ENCODE measurements at places on chromosomes 11 and 22.

GRCh38 chr22:37023743-37024338 lies 4.3 kb downstream of the MPST start:
- no peak for DNase-seq

DNA sequence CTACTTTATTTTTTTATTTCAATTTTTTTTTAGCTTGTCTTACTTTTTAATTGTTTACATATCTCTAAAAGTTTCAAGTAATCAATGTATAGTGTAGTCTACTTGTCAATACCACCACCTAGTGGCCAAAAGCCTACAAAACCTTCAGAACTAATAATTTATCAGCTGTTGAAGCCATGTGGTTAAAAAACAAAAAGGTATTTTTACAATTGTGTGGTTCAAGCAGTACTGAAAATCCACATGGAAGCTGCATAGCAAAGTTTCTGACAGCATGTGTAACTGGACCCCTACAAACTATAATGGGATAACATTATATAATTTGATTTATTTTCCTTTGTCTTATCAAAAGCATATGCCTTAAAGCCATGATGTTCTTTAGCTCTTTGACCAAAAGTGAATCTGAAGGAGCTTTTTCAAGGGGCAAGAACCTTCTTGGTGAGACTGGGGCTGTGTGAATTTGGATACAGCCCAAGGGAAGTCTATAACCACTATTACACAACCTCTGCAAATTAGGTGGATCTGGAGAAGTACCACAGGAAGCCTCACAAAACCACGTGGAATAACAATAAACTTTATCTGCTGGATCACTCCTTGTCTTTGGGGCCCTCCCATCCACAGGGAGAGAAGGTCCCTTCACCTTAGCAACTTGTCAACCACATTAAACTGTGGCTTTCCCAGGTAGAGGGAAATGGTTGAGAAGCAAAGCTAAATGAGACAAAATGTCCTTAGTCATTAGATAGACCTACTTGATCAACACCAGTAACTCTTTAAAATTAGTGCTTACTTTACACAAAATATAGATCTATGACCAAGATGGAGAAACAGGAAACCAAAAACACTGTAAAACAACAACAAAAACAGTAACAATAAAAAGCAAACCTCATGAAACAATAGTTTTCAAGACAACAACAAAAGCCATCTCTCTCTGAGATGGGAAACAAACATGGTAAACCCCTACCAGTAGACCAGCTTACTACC lies 9.9 kb downstream of the NARS2 start:
- DNase-seq = peak; percentile 43

DNA sequence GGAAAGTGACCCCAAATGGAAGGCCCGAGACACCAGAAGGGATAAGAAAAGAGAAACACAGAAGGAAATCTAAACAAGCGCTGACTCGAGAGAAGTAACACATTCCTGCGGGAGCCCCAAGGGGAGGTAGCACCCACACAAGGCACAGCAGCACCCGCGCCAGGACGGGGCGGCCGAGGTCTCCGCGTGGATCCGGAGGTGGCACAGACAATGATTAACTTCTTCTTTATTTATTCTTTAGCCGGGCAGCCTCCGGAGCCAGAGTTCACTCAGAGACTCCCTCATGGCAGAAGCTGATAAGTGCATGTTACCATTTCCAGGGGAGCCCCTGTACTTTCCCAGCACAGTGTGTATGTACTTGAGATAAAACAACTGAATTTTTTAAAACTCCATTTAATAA lies 5.1 kb downstream of the TOLLIP start:
- DNase-seq = no peak

GRCh38 chr11:47109051-47109726 lies 67.5 kb downstream of the ARFGAP2 start:
- DNase-seq = no peak

- no peak for DNase-seq
These were observed 20.2 kb upstream of the RGL4 start for GRCh38 chr22:23670378-23671295.

DNA sequence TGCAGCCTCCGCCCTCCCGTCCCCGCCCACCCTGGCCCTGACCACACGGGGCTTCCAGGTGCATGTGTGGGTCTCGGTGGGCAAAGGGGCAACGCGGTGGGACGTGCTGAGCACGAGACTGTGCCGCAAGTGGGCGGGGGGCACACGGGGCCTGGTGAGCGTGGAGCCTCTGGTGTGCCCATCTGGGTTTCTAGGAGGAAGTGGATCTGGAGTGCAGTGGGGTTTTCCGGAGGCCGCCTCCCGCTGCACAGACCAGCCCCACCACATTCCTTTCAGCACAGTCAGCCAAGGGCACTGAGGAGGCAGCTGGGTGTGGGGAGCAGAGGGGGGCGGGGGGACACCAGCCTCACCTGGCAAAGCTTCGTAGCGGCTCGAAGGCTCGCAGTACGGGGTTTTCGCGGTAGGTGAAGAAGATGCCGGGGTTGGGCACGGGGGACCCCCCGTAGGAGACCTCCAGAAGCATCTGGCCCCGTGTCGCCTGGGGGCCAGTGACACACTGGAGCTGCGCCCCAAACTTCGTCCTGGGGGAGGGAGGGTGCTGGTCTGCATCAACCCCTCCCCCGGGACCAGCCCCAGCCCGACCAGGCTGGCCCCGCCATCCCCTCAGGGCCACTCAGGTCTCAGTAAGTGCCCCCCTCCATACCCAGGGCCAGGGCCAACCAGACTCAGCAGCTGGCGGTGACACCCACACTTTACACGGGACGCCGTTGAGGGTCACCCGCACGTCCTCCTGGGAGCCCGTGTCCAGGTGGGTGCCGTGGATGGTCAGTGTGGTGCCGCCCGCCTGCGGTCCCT lies 12.4 kb upstream of the MAPK11 start:
- no peak for DNase-seq

GRCh38 chr11:134925432-134925831 lies 513.4 kb upstream of the B3GAT1 start:
- DNase-seq = no peak

DNA sequence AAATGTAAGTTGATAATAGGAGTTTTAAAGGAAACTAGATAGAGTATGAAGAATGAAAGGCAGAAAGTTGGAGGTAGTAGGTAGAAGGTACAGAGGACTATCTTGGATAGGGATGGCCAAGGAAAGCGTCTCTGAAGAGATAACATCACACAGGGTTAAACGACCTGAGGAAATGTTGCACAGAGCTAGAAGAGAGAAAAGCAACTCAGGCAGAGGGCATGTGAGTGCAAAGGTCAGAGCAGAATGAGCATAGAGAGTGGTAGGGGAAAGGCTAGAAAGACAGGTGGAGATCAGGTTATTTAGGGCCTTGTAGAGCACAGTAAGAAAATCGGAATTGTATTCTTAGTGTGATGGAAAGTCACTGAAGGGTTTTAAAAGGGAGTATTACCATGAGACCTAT lies 232.0 kb downstream of the SOX6 start:
- DNase-seq = no peak

- DNase-seq = no peak
These were observed 48.9 kb downstream of the FAR1 start for GRCh38 chr11:13717331-13717730.

GRCh38 chr22:29343313-29343805 lies 27.9 kb upstream of the RASL10A start:
- no peak for DNase-seq

DNA sequence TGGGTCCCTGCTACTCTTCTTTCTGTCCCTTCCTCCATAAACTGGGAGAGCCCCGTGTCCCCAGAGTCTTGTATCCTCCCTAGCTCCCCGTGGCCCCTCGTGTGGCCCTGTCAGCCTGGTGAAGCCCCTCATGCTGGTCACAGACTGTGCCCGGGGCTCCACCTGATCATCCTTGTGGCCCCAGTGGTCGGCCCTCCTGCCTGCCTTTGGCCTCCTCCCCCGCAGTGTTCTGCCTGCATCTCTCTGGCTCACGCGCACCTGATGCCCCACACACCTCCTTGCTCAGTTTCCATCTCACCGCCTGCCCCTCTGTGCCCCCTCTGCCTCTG lies 1.2 kb upstream of the CABP2 start:
- DNase-seq = no peak

Measured in T-cell (primary cell).